ENCODE measurements at places on chromosomes 12 and 14.
A peak's percentile ranks its signal among the peaks of the same experiment; 100 is the strongest.

- DNase-seq: no peak
These were observed 5.3 kb downstream of the OASL start for GRCh38 chr12:121033625-121034349.

DNA sequence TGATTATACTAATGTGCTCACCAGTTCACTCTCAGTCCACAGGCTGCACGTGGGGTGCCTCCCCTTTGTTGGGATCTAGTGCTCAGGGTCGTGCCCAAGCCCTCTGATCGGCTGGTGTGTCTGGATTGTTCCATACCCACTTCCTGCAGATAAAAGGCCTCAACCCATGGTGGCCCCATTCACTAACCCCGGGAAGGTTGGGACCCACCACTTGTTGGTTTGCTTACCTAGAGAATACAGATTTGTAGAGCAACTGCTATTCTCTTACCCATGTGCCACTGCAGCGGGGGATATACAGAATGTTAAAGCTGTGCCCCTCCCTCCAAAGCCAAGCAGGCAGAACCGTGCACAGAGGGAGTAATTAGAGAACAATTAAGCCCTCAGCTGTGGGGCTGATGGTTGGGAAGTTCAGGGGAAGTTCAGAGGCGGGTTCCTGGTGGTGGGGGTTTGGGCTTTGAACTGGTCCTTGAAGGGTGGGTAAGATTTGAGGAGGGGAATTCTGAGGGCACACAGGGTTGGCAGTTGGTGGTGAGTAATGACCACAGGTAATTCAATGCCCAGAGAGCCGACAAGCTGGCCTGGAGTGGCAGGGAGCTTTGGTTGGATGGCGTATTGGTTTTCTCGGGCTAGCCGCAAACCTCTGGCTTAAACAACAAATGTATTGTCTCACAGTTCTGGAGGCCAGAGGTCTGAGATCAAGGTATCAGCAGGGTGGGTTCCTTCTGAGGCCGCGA lies 68.8 kb downstream of the ADCK1 start:
- peak; percentile 76 for DNase-seq

GRCh38 chr14:53193193-53193592 lies 40.1 kb upstream of the DDHD1 start:
- no peak for DNase-seq

- peak; percentile 33 for DNase-seq
These were observed 47.3 kb upstream of the FZD10 start for GRCh38 chr12:130114952-130115351.

DNA sequence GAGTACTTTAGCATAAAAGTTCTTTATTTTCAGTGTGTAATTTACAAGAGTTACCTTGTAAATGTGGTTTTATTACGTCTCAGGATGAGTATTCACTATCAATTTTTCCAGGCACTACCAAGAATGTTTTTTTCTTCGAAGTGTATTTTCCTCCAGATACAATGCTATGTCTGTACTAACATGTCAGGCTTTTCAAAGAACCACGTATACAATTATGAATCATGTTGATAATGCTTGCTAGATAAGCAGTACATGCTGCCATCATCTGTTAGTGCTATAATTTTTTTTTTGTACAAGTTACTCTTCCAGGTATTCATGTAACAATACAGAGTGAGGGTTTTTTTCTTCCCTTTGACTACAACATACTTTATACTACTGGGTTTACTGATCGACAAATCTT lies 5.6 kb upstream of the KANSL2 start:
- DNase-seq: no peak

- DNase-seq: no peak
These were observed 201.9 kb downstream of the DAD1 start for GRCh38 chr14:22386924-22387775.

DNA sequence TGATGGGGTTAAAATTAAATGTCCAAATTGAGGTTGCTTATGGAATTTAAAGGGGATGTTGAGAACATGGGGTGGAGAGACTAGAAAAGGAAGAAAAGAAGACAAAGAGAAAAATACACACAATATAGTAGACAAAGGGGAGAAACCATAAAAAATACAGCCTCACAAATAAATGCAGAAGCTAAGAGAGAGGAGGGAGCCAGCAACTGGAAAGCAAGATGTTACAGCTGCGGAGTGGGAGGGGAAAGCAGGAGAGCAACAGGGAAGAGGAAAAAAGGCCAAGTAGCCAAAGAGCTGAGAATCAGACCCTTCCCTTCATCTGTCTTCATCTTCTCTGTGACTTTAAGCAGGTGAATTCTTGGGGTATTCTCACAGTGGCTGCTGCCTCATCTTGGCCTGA lies 39.7 kb upstream of the SMUG1 start:
- DNase-seq: no peak

- DNase-seq: peak; percentile 62
These were observed 46.5 kb downstream of the PAPLN start for GRCh38 chr14:73283608-73284379.

DNA sequence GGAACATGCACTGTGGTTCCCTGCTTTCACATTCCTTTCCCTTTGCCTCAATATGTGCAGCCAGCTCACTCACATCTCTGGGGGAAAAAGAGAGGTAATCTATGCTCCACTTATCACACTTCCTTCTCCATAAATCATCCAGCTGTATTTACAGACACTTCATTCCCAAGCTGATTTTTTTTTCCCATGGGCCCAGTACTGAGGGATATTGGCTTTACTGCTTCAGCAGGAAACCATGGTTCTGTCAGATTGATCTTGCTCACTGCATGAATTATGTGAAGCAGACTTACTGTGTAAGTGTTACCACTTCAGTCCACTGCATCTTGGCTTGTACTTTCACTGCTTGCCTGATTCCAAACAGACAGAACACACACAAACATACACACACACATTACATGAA lies 555.6 kb downstream of the CCER1 start:
- DNase-seq: no peak

DNA sequence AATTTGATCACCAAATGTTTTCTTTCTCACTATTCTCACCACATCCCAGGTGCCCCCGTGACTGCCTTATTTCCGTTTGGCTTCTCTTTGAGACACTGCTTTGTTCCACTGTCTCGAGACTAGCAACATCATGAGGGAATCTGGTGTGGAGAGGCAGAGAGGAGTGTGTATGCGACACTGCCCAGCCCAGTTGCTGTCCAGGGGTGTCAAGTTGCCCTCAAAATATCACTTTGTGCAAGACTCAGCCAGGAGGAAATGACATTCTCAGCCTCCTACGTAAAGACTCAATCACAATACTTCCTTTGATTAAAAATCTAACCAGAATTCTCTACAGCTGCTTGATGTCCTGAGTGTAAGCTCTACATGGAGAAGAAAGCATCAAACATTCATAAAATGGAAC lies 48.2 kb upstream of the EEA1 start:
- DNase-seq: no peak

DNA sequence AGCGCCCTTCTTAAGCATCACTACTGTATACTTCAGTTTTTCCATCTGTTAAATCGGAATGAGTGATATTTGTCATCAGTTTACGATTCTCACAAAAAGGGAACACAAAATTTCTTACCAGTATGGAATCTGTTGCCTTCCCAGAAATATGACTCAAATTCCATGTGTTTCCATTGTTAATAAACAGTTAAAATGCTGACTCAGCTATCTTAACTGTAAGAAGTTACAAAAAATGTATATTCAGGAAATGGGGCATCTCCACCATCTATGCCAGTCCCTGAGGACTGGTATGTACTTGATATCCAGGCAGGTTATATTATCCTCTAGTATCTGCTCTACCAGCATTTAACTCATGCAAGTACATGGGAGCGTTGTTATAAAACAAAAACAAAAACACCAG lies 2.4 kb upstream of the COX16 start:
- no peak for DNase-seq

- no peak for DNase-seq
These were observed 18.6 kb downstream of the LGMN start for GRCh38 chr14:92729634-92730358.

DNA sequence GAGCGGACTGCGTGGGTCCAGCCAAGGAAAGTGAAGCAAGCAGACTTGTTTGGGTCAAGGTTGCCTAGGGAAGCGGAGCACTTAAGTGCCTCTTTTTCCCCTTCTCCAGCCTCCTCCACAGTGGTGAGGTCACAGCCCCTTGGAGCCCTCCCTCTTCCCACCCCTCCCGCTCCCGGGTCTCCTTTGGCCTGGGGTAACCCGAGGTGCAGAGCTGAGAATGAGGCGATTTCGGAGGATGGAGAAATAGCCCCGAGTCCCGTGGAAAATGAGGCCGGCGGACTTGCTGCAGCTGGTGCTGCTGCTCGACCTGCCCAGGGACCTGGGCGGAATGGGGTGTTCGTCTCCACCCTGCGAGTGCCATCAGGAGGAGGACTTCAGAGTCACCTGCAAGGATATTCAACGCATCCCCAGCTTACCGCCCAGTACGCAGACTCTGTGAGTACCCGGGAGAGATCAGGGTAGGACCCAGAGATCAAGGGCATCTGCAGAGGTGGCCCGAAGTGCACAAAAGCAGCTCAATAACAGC lies at the start of gene TSHR:
TSS of gene TSHR (plus strand) at position 206 of the 526 bp plus-strand sequence. CDS start at position 266, 60 bp downstream.
- peak; percentile 19 for DNase-seq

DNA sequence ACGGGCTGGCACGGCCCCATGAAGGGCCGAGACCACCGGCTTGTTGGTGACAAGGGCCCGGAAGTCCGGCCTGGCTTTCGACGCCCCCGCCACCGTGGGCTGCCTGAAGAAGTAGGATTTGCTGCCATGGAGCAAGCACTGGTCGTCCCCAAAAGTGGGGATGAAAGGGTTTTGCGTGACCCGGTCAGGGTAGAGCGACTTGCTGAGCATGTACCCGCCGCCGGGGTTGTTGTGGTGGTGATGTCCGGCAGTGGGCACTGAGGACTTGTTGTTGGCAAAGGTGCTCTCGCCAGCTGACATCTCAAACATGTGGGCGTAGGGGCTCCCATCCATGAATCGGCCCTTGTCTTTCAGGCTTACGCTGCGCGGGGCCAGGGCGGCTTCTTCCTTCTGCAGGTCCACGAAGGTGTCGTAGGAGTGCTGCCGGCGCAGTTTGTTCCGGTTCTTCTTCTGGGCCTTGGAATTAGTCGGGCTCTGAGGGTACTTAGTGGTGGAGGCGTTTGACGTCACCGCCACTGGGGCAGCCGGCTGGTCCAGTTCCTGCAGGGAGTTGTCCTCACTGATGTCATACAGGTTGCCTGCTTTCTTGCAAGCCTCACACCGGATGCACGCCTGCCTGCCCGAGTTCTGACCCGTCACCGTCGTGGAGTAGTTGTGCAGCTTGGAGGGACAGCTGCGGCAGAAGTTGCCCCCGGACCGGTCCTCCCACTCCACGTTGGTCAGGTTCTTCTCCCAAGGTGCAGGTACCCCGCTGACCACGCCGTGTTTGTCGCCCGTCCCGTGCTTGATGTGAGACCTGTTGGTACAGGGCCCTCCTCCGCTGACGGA lies 366.6 kb downstream of the EMP1 start:
- no peak for DNase-seq

DNA sequence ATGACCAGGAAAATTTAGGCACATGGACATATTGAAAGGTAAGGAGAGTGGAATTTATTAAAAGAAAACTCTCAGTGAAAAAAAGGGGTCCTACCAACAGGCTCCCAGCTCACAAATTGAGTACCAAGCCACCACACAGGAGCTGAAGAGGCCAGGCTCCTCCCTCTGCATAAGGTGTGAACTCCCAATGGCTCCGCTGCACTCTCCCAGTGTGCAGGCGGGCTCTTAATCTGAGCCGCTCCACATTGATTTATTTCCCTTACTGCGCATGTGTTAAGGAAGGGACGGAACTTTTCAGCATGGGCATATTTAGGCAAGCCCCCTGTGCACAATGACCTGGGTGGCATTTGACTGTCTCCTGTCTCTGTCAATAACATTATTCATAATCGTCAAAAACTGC lies 68.6 kb upstream of the PLEKHG7 start:
- DNase-seq: no peak

DNA sequence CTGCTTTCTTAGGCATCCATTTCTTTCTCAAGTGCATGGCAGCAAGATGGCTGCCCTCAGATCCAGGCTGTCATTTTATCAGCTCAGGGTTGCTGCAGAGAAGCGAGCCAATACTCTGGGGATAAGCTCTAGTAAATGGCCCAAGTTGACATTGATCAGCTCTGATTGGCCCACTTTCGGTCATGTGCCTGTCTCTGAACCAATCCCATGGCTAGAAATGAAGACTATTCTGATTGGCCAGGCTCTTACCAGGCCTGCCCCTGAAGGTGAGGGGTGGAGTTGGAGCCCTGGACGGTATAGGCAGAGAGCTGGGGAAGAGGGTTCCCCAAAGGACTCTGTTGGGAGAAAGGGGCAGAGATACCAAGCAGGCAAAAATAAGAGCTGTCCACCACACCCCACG lies 41.4 kb downstream of the MYO1H start:
- DNase-seq: no peak

- DNase-seq: peak; percentile 93
These were observed 874 bp downstream of the CDC42BPB start for GRCh38 chr14:103056322-103057027.

- DNase-seq: no peak
These were observed 25.6 kb upstream of the GPATCH2L start for GRCh38 chr14:76126076-76126475.

DNA sequence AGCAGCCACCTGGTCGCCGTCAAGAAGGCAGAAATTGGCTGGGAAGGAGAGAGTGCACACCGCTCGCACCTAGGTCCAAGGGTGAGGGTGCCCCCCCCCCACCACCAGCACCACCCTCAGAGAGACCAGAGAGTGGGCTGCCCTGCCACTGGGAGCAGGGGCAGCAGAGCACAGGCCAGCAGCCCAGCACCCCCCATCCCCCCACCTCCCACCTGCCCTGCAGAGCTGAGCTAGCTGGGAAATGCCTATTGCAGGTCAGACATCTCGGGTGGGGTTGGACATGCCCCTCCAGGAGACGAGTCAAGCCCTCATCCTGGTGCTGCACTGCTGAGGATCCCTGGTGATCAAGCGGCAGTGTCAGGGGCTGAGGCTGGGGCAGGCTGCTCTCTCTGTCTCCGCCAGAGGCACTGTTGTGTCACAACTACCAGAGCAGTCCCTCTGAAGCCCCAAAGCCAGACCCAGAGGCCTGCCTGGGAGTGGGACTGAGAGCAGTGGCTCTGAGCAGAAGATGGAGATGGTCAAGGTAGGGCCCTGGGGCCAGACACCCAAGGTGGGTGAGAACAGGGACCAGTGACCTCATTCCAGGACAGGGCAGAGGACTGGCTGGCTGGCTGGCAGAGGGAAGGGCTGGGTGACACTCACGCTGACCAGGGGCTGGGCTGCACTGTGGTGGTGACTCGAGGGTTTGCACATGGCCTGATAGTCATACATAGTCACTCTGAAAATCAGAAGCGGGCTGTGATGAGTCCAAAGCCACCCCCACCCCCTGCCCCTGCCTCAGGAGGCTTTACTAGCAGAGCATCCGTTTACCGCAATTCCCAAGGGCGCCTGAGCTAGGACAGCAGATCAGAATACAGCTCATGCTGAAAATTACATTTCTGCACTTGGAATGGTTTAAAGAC lies 19.7 kb upstream of the LRTM2 start:
- peak; percentile 24 for DNase-seq

- DNase-seq: no peak
These were observed 7.7 kb downstream of the CAPS2 start for GRCh38 chr12:75322464-75322863.

- DNase-seq: no peak
These were observed 72.0 kb downstream of the DICER1 start for GRCh38 chr14:95085321-95085720.

DNA sequence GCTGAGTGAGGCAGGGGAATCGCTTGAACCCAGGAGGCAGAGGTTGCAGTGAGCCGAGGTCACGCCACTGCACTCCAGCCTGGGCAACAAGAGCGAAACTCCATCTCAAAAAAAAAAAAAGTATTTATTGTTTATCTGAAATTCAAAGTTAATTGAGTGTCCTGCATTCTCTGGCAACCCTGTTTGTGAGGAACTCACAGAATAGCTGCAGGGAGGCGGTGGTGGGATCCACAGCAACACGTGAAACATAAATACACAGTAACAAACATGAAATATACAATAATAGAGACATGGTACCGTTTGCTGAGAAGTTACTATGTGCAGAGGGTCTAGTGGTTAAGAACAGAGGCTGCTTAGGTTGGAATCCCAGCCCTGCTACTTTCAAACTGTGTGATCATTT lies 43.7 kb upstream of the RFLNA start:
- DNase-seq: no peak

Data from kidney (tissue), 22 donors.